CD4-positive, alpha-beta T cell treated with Interleukin-6 for 4 hours (primary cell): ENCODE measurements at places on chromosomes 11 and 22.
A peak's percentile ranks its signal among the peaks of the same experiment; 100 is the strongest.

- peak; percentile 42 for DNase-seq
These were observed 536 bp downstream of the YWHAH start for GRCh38 chr22:31944700-31945442.

- peak; percentile 16 for DNase-seq
These were observed 89.0 kb downstream of the MICAL2 start for GRCh38 chr11:12199231-12199948.

GRCh38 chr11:130204703-130205095 is 45.1 kb downstream of the ST14 start:
- DNase-seq, result no peak

- no peak for DNase-seq
These were observed 124.9 kb downstream of the MN1 start for GRCh38 chr22:27676545-27677213.

DNA sequence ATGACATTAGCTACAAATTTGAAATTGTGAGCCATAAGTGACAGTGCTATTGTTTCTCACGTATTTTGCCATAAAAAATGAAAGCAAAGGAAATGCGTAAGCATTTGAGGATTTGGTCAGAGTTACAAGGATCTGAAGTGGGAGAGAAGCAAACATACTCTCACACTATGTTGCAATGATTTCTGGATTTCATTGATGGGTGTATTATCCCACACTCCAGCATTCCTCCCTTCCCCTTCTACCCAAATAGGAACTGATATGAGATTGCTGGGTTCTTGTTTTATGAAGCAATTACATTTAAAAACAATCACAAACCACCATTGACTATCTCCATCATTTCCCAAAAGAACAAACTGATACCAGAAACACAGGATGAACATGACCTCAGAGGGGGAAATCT is 314.0 kb upstream of the CTSC start:
- DNase-seq, result no peak

- DNase-seq, result peak; percentile 94
These were observed at the start of gene MALAT1 for GRCh38 chr11:65498977-65499712. MALAT1 (plus strand) TSS chr11:65499045.

GRCh38 chr11:123738374-123738773 is 3.1 kb downstream of the ZNF202 start:
- no peak for DNase-seq

DNA sequence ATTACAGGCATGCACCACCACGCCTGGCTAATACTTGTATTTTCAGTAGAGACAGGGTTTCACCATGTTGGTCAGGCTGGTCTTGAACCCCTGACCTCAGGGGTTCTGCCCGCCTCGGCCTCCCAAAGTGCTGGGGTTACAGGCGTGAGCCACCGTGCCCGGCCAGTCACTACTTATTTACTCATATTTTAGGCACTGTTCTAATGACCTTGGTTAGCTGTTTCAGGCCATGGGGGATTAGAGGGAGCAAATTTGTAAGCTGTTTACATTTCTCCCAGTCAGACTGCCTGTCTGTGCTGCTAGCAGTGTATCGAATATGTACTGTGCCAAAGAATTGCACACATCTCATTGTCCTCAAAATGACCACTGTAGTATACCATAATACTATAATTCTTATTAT is 32.7 kb upstream of the PACSIN2 start:
- DNase-seq, result no peak

DNA sequence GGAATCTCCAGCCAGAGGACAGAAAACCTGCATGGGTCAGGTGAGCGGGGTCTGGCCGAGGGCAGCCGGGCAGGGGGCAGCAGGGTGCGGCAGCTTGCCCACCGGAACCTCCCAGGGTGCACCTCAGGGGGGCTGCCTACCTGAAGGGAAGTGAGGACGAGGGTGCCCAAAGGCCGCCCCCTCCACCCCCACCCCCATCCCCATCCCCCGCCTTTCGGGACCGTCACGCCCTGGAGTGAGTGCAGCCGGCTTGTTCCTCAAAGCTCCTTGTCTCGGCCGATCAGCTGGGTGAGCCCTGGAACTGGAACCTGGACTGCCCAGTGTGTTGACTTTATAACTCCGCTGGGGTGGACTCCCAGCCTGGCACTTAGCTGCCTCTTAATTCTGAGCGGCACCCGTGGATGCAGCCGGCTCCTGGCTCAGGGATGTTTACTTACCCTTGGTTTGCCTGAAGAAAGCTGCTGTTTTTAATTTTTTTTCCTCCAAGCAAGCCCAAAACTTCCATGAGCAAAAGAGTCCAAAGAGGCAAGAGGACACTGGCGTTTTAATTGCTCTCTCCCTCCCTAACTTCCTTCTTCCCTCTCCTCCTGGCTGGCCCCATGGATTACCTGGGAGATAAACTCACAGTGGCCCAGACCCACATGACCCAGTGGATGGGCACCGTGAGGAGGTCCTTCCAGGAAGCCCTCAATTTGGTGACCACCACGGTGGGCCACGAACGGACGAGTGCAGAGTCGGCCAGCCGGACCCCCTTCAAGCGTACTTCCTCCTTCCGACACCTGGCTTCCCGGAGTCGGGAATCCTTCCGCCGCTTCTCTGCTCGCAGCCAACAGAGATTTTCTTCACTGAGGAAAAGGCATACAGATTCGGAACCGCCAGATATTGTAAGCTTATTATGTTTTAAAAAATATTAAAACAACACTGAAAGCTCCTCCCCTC is 87.8 kb upstream of the CRYBB3 start:
- DNase-seq, result peak; percentile 19

DNA sequence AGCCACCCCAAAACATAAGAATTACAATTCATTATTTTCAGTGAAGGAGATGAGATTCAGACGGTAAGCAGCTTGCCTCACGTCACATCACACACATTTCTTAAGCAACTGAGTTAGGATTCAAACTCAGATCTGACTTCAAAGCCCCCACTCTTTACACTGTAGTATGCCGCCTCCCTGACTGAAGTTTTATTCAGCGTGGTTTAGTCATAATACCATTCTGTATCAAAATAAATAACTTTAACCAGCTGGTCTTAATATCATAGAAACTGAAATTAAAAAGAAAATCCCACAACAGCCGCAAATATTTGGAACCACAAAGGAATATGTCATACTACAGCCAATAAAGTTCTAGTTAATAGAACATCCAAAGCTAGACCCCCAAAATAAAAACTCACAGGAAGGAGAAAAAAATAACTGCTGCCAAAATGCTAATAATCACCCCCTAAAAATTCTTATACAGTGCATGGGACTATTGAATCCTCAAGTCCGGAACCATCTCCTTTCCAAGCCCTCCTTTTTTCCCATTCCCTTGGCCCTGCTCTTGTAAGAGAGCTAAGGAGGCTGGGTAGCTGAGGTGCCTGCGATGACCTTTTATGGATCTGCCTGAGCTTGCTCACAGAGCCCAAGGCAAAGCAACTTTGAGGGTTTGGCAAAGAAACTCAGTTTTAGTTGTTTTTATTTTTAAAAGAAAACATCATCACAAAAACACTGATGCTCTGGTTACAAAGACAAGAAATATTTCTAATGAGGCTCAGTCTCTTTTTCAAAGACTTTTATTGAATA is 334.5 kb downstream of the TTC28 start:
- no peak for DNase-seq
